ENCODE measurements at places on chromosomes 16 and 17.

GRCh38 chr17:73878923-73879322, 234.7 kb upstream of the SDK2 start:
- no peak for DNase-seq

DNA sequence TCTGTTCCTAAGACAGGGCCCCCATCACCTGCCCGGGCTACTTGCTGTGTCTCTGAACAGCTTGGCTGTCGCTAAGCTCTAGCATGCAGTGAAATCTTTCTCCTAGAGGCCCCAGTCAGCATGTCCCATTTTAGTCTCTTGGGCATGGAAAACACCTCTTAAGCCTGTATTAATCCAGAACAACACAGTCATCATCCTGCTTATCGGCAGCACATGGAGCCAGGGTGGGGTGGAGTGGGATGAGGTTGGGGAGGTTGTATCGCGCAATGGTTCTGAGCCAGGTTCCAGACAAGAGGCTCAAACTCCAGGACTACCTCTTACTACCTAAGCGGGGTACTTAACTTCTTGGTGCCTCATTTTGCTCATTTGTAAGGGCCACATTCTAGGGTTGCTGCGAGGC, 7.8 kb downstream of the ST6GALNAC2 start:
- DNase-seq = no peak

DNA sequence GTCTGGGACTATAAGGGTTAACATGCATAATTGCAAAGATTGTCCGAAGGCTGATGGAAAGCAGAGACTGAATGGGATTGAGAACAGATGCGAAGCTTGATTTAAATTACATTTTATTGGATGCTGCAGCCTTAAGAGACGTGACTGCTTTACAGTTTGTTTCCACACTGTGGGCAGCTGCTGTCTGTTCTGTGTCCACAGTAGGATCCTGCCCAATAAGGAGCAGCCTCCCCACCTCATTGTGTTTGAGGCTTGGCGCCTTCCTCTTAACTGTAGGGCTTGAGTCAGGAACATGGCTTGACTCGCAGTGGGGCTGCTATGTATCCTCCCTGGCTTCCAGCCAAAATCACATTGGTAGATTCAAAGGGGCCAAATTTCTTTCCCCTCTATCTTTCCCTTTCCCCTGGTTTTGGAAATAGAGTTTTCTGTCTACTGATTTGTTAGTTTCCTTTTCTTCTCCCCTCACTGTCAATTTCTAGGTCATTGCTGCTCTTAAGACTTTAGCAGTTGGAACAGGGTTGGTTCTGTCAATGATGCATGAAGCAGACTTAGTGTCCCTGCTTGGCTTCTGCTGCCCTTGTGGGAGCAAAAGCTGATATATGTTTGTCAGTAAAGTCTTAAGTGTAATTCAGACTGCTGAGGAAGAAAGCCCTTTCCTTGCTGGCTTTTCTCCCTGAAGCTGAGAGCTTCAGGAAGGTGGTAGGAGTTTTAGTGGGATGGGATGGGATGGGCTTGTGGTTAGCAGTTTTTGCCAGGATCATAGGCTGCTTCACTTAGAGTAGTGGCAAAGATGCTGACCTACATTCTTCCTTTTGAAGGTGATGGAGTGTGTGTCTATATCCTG, 5.0 kb upstream of the RARA start:
- no peak for DNase-seq

DNA sequence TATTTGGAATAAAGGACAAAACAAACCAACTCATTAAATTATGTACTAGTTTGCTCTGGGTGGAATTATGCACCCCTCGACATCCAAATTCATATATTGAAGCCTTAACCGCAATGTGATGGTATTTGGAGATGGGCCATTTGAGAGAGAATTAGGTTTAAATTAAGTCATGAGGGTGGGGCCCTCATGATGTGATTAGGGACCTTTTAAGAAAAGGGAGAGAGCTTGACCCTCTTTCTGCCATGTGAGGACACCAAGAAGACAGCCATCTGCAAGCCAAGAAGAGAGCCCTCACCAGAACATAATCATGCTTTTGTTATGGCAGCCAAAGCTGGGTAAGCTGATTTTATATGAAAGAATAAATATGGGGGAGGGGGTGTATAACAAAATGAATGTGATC, 2.0 kb downstream of the C16orf87 start:
- DNase-seq = no peak

DNA sequence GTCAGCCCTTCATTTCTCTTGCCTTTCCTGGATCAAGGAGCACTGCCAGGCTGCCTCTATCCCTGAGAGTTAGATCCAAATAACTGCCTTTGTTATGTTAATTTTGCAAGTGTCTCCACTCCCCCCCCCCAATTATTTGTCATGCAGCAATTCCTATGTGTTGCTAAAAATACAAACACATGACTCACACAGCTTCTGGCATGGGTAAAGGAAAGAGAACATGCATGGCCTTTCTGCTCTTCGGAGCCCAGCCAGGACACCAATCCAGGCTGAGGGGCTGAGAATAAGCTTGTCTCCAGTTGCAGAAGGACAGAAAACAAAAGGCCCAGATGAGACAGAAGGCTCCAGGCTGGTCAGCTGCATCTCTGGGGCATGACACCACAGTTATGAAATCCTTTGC, 148.0 kb upstream of the TNRC6C start:
- no peak for DNase-seq

DNA sequence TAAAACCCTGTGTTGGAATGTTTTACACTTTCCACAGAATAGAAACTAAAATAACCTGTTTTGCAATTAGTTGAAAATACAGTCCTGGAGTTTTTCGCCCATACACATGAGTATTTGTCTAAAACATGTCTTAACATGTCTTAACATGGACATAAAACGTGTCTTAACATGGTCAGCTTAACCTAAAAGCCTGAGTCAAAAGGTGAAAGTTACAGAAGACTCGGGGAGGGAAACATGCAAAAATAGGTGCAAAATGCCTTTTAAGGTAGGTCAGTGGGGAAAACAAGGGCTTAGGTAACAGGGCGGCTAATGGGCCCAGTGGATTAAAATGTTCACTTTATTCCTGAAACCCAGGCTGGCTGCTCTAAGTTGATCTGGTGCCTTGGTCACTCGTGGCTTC, 56.1 kb upstream of the RBL2 start:
- no peak for DNase-seq

- no peak for DNase-seq
Measured at GRCh38 chr16:30054959-30055553, 10.5 kb upstream of the ALDOA start.

- DNase-seq = no peak
Measured at GRCh38 chr16:84499638-84500037, 4.8 kb downstream of the MEAK7 start.

- DNase-seq = no peak
Measured at GRCh38 chr16:88403794-88404581, 21.2 kb downstream of the ZNF469 start.

- peak; percentile 64 for DNase-seq
Measured at GRCh38 chr16:29899516-29900101, at the start of gene SEZ6L2. Gene SEZ6L2 (minus strand): TSS chr16:29899550. CDS start chr16:29899019, 531 bp downstream.

DNA sequence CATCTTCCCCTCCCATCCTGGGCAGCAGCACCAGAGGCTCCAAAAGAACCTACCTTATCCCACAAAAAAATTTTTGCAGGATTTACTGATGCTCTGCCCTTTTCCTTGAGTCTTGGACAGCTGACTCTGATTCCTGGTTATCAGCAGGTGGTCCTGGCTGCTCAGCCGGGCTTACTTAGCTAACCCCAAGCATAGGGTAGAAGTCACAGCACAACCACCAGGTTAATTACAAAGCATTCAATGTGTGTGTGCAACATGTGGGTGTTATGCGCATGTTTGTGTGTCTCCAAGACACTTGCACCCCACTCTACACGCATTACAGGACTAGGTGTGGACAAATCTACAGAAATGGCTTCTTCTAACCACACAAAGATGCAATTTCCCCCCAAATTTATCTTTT, 36.3 kb downstream of the PECAM1 start:
- DNase-seq = no peak

- no peak for DNase-seq
Measured at GRCh38 chr17:31558748-31559583, 167.5 kb downstream of the RAB11FIP4 start.

GRCh38 chr16:76059186-76059585, 218.0 kb upstream of the CNTNAP4 start:
- no peak for DNase-seq

GRCh38 chr16:57893559-57894389, 77.2 kb downstream of the CNGB1 start:
- DNase-seq = no peak

DNA sequence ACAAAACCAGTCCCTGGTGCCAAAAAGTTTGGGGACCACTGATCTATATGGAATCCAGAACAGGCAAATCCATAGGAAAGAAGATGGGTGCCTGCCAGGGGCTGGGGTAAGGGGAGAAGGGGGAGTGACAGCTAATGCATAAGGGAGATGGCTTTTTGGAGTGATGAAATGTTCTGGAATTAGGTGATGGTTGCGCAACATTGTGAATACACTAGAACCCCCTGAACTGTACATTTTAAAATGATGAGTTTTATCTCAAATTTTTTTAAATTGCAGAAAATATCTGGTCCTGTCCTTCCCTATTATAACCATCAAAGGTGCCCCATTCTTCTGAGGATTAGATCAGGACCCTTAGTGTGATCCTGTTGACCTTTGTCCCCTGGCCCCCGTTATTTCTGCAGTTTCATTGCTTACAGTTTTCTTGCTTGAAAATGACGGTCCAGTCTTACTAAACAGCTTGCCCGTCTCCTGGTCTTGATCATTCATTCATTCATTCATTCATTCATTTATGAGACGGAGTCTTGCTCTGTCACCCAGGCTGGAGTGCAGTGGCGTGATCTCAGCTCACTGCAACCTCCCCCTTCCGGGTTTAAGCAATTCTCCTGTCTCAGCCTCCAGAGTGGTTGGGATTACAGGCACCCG, 4.6 kb downstream of the BCO1 start:
- DNase-seq = no peak

- DNase-seq = no peak
Measured at GRCh38 chr17:72270273-72270924, 149.6 kb downstream of the SOX9 start.
